Keratinocyte (primary cell): ENCODE measurements at places on chromosomes 6 and 20. TPM values are rescaled to one million over a fixed set of nuclear protein-coding genes. Genes with fewer than 3 reads are reported as not detected.

ADGRF5 gene
- polyA plus RNA-seq: 0.01 TPM in 1 of 3 replicates, not detected in the others

DEFB123 gene
- polyA plus RNA-seq: not detected in 3 replicates

VSX1 gene
- not detected in 3 replicates for polyA plus RNA-seq

PTPRT gene
- polyA plus RNA-seq: under 0.01 TPM in 1 of 3 replicates, not detected in the others

TMEM63B gene
- polyA plus RNA-seq: 64.8 to 110 TPM (median 80.8 TPM) in 3 replicates

DHX16 gene
- 27.9 to 36.4 TPM (median 34.2 TPM) in 3 replicates for polyA plus RNA-seq

OPRM1 gene
- polyA plus RNA-seq: not detected in 3 replicates

PPP1R14C gene
- polyA plus RNA-seq: 35.4 to 50.6 TPM (median 43.7 TPM) in 3 replicates

CITED2 gene
- polyA plus RNA-seq: 10.5 to 44.3 TPM (median 25.0 TPM) in 3 replicates

EIF2S2 gene
- 78.8 to 131 TPM (median 95.2 TPM) in 3 replicates for polyA plus RNA-seq

SNRPB gene
- polyA plus RNA-seq: 149 to 209 TPM (median 199 TPM) in 3 replicates

VNN1 gene
- 1.5 to 3.8 TPM (median 3.3 TPM) in 3 replicates for polyA plus RNA-seq

SLC17A1 gene
- polyA plus RNA-seq: not detected in 3 replicates

CYP39A1 gene
- 0.77 to 1.6 TPM (median 1.5 TPM) in 3 replicates for polyA plus RNA-seq

OTOR gene
- not detected in 3 replicates for polyA plus RNA-seq

CD93 gene
- polyA plus RNA-seq: 0.01 TPM in 1 of 3 replicates, not detected in the others

ARMC2 gene
- polyA plus RNA-seq: 2.6 to 3.8 TPM (median 3.4 TPM) in 3 replicates

KCNK5 gene
- 0.02 to 0.03 TPM in 2 of 3 replicates, not detected in the other for polyA plus RNA-seq

ZBP1 gene
- polyA plus RNA-seq: 0.08 TPM in 1 of 3 replicates, not detected in the others

PHACTR1 gene
- 0.22 to 0.97 TPM (median 0.57 TPM) in 3 replicates for polyA plus RNA-seq

SOX18 gene
- polyA plus RNA-seq: not detected in 3 replicates

FAM83C gene
- polyA plus RNA-seq: 12.4 to 23.0 TPM (median 12.6 TPM) in 3 replicates

SLC16A10 gene
- polyA plus RNA-seq: 0.10 TPM in 1 of 3 replicates, not detected in the others

MTCH1 gene
- 72.9 to 90.3 TPM (median 88.8 TPM) in 3 replicates for polyA plus RNA-seq
